ENCODE measurements at places on chromosomes 6 and 20.

DNA sequence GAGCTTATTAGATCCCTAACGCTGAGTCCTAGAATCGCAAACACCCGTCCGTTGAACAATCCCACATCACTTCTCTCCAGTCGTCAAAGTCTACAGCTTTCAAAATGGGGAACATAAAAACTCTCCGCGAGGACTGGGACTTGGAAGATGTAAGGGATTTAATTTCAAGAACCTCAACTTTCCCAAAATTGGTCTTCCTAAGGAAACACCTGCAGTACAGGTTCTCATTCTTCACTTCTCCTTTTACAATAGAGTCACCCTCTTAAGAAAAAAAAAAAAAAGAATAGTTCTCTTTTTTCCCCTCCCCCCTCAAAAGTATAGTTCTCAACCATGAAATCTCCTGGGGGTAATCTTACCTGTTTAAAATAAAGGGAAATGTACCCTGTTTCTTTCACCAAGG lies 6.6 kb upstream of the ZBTB22 start:
- no peak for DNase-seq

GRCh38 chr6:140850438-140850837 lies 1282.3 kb upstream of the GJE1 start:
- peak; percentile 71 for DNase-seq

- DNase-seq, result no peak
Observed at GRCh38 chr6:13355999-13356785, 27.9 kb upstream of the TBC1D7 start.

- no peak for DNase-seq
Observed at GRCh38 chr6:136677344-136677743, 114.9 kb downstream of the MAP3K5 start.

DNA sequence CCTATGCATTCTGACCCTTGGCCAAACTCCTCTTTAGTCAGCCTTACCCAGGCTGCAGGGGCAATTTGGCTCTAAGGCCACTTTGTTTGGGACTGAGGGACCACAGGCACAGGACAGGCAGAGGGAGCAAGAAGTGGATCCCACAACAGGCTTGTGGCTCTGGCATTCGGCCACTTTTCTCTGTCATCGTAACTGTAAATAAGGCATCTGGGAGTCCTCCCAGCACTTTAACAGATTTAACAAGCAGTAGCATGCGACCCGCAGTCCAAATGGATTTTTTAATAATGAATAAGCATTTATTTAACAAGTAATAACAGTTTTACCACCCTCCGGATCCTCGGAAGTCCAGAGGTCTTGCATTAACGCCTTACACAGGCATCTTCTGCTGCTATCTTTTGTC lies 16.1 kb upstream of the CDH22 start:
- peak; percentile 24 for DNase-seq

- no peak for DNase-seq
Observed at GRCh38 chr6:45605971-45606370, 228.2 kb upstream of the SUPT3H start.

DNA sequence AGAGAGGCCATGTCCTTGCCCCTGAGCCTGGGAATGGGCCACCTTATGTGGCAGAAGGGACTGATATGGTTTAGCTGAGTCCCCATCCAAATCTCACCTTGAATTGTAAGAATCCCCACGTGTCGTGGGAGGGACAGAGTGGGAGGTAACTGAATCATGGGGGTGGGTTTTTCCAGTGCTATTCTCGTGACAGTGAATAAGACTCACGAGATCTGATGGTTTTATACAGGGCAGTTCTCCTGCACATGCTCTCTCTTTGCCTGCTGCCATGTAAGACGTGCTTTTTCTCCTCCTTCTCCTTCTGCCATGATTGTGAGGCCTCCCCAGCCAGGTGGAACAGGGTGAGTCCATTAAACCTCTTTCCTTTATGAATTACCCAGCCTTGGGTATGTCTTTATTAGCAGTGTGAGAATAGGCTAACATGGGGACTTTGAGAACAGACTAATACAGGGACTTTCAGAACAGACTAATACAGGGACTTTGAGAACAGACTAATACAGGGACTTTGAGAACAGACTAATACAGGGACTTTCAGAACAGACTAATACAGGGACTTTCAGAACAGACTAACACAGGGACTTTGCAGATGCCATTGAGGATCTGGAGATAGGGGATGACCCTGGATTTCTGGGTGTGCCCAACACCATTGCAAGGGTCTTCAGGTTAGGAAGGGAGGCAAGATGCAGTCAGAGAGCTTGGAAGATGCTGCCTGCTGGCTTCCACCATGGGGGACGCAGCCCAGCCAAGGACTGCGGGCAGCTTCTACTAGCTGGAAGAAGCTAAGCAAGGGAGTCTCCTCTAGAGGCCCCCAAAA lies 86.9 kb downstream of the RAMACL start:
- DNase-seq, result no peak

DNA sequence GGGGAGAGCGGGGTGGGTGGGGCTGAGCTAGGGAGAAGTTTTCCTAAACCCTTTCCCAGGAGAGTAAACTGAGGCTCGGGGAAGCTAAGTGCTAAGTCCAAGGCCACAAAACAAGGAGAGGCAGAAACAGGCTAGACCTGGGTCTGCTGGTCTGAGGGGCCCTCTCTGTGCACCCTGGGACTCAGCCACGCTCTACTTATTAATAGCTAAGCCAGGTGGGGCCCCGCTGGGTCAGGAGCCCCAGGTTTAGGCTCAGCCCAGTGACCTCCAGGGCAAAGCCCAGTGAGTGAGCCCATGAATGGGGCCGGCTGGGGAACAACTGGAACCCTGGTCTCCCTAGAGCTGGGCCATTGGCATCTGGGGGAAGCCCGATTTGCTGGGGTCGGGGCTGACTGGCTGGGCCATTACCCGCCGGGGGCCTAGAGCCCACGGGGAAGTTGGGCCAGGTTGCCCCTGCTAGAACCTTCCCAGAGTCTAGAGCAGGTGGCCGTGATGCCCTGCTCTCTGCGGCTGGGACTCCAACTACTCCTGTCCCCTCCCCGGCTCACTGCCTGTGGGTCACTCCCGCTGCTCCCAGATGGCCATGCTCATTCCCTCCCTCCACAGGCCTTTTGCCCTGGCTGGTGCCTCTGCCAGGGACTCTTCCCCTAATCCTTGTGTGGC lies 24.1 kb upstream of the NOL4L start:
- DNase-seq, result no peak

DNA sequence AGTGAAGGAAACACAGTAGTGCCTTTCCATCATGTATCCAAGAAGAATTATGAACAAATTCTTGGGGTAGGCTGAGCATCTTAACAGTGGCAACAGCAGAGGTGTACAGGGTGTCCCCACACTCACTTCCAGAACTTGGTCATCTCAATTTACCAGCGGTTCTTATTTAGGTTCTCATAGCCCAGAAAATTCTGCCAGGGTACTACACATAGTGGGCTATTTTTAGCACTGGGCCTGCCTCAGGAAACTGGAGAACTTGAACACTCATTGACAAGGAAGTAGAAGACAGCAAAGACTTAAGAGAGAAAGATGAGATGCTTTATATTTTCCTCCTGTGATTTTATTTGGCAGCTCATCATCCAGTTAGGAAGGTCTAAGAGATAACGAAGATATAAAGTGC lies 71.8 kb upstream of the PHIP start:
- no peak for DNase-seq

GRCh38 chr6:128784266-128784665 lies 98.7 kb upstream of the LAMA2 start:
- no peak for DNase-seq

DNA sequence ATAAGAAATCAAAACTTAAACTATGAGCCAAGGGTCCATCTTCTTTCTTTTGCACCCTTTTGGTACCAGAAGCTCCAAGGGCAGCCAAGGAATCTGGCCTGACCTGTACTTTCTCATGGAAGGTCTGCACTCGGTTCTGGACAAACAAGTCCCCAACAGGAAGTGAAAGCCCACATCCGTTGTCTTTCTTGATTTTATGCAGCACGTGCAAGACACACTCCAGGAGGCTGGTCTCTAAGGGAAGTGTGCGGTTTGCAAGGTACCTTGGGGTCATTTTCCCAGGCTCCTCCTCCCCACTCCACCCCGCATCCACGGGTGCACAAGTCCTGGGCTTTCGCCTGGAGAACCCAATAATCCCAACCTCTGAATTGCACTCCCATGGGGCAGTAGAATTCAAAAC lies 101.9 kb downstream of the NFATC2 start:
- DNase-seq, result no peak

DNA sequence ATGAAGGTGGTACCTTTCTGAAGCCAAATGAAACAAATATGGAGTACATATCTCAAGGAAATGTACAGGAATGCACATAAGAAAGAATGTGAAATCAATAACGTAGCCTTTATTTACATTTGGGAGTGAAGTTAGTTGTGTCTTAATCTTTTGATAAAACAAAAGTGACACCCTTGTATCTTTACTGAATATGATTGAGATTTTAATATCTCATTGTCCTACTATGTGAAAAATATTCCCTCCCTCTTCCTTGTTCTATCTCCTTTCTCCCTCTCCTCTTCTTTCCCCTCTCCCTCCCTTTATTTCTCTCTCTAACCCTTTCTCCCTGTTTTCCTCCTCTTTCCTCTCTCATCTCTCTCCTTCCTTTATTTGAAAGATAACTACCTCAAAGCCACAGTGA lies 89.1 kb downstream of the PTCHD4 start:
- DNase-seq, result no peak

DNA sequence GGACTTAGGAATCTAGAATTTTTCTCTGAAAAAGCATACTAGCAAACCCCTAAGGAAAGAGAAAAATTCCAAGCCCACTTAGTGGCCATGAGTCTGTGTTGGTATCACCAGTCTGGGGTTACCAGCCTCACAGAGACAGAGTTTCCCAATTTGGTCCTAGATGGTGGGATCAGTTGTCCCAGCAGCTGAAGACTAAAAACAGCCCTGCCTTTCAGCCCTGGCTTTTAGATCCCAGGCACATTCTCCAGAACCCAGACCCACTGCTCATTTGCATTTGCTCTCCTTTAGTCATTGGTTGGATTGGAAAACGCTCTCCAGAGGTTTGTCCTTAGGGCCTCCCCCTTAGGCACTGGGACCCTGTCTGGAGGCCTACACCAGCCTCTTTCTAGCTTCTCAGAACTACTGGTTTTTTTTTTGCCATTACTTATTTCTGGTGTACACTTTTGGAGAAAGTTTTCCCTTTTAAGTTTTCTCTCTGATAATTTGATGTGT lies 39.1 kb upstream of the FOXO3 start:
- DNase-seq, result no peak
